RKO (cell line): ENCODE measurements at places on chromosomes 4 and X.
A peak's percentile ranks its signal among the peaks of the same experiment; 100 is the strongest.

DNA sequence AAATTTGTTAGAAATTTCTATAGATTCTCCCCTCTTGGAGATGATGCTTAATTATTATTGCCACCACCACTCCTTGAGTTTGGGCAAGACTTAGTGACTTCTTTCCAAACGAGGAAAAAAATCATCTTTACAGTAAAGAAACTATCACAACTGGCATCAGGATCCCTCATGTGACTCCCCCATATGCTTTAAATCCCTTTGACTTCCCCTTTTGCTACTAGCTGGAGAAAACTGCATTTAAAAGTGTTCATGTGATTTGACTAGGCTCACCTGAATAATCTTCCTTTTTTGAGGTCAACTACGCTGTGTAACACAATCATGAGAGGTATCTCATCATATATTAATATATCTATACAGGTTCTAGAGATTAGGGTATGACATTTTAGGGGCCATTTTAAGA is 30.3 kb upstream of the ENOX2 start:
- no peak for DNase-seq

GRCh38 chrX:130628516-130628915 is 226.7 kb downstream of the RBMX2 start:
- no peak for DNase-seq

GRCh38 chr4:182062458-182062857 is 180.7 kb upstream of the TENM3 start:
- DNase-seq = no peak

DNA sequence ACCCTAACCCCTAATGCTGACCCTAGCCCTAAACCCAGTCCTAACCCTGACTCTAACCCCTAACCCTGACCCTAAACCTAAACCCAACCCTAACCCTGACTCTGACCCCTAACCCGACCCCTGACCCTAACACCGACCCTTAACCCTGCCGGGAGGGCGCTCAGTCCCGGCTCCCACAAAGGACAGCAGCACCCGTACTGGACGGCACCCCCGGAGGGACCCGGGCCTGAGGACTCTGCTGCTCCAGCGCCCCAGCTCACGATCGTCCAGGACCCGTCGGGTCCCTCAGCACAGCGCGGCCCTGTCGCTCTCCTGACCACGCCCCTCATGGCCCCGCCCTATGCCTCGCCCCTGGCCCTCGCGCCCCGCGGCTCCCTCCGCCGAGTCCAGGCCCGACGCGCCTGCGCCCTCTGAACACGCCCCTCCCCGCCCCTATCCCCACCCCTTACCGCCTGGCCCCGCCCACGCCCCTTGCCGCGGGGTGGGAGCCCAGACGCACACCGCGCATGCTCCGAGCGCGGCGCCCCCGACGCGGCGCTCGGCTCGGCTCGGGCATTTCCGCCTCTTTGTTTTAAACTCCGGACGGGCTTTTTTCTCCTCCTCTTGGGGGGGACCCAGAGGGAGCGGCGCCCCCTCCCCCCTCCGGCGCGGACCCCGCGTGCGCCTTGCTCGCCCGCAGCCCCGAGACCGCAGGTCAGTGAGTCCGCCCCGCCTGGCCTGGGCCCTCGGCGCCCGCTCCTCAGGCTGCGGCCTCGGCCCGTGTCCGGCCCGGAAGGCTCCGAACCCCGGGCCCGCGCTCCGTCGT is at the start of gene PCGF3:
Gene PCGF3, plus strand, starts transcription at position 555 of the 805 bp plus-strand sequence. CDS start 27,849 bp downstream, outside the sequence.
- peak; percentile 91 for DNase-seq

DNA sequence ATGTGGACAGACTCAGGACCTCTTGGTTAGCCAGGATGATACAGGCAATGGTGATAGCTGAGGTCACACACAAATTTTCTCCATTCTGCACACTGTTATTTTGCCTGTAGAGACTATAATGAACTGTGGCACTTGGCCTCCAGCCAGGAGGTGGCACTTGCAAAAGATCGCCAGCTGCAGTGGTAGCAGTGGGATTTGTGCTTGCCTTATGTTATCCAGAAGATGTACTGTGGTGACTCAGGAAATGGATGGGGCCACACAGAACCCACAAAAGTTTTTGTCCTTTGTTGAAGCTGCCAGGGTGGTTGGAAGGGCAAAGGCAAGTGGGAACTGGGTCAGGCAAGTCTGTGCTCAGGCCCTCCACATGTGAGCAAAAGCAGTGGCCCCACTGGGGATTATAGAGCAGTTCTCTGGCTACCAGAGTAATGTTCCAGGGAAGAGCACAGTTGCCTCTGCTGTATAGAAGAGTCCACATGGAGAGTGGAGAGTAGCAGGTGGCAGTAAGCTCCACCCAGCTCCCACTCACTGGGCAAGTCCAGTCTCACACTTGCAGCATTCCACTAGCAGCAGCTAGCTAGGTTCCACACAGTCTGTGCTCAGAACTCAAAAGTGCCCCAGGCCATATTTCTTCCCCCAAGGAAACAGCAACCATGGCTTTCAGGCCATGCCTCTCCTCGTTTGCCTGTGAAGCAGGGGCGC is 5.9 kb upstream of the C4orf17 start:
- no peak for DNase-seq

DNA sequence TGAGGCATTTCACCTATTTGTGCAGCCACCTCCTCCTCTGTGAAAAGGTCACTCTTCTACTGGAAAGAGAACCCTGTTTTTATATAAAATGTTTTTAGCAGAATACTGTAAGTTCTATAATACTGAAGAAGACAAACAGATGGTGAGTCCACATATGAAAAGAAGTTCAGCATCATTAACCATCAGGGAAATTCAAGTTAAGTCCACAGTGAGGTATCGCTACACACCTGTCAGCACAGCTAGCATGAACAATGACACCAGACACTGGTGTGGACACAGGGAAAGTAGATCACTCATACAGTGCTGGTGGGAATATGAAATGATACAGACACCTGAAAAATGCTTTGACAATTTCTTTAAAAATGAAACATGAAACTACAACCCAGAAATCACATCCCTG is 133.0 kb downstream of the MAD2L1 start:
- DNase-seq = no peak

GRCh38 chrX:38126179-38126578 is 94.5 kb downstream of the SRPX start:
- DNase-seq = peak; percentile 4

DNA sequence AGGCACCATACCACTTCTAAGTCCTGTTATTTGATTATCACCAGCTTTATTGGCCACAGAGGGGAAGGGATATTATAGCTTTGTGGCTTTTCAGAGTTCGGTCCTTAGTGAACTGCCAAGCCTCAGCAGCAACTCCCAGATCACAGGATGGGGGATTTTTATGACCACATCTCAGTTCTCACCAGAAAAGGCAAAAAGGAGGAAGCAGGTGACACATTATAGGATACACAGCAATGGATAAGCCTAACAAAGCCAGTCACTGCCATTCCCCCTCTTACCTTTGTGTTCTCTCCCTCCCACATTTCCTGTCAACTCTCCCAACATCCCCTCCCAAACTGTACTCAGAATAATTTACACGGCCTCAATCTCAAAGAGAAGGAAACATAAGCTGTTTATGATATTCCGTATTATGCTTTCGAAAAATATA is 142.8 kb downstream of the MGST2 start:
- no peak for DNase-seq

GRCh38 chrX:71378732-71379131 is 12.6 kb downstream of the TAF1 start:
- no peak for DNase-seq

DNA sequence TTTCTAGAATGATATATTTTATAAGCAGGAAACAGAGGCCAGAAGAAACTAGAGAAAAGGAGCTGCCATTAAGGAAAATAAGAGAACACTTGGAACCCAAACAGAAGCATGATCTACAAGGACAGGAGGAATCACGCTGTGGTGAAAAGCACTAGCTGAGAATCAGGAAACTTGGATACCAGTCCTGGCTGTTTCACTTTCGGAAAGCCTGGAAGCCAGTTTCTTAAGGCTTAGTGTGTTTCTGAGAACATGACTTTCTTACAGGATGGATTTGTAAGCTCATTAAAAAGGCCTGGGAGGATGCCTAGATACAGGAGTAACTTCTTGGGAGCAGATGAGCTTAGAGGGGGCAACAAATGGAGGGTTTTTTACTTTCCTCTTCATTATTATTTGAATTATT is 36.9 kb downstream of the TLL1 start:
- no peak for DNase-seq

DNA sequence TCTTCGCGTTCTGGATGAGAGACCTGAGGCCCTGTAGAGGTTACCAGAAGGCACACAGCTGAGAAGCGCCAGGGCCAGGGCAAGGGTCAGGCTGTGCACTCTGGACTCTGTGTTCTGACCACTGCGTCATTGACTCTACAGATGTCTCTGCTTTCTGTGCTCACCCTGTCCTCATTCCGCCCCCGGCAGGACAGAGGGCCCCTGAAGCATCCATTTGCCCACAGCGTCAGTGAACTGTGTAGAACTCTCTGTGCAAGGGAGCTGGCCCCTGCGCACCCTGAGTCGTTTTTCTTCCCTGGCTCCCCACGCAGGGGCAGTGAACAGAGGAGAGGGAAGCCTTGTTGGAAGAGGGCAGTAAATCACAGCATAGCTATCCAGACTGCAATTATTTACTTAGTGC is 6.1 kb upstream of the WAS start:
- no peak for DNase-seq

DNA sequence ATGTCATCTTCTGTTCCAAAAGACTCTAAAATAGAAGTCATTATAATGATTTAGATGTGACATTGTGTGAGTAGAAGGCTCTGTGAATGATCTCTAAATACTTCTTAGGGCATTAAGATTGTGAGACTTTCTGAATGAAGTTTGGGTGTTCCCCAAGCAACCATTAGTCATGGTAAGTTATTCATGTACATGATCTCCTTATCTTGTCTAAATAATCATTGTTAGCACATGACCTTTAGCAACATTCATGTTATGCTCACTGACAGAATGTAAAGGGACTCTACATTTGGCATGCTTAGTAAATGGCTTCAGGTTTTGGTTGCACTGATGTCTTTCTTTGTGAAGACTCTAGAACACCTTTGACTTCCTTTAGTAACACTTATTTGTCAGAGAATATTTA is 140.8 kb upstream of the AGA start:
- DNase-seq = no peak

DNA sequence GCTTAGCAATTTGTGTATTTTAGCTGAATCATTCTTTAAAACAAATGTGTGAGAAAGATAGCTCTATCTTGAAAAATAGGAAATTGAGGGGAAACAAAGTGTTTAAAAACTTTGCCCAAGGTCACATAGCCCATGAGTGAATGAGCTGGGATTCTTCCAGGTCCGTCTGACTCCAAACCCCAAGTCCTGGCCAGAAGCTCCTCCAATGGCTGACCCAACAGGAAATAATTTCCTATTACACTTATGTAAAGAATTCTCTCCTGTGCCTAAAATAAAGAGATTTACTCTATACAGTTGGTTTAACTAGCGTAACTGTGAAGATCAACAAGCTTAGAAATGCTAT is 287.6 kb downstream of the ARHGAP24 start:
- no peak for DNase-seq
